ENCODE measurements at places on chromosomes 3 and 15. TPM values are rescaled to one million over a fixed set of nuclear protein-coding genes. Genes with fewer than 3 reads are reported as not detected.

The ACTC1 gene
- not detected for total RNA-seq

DNA sequence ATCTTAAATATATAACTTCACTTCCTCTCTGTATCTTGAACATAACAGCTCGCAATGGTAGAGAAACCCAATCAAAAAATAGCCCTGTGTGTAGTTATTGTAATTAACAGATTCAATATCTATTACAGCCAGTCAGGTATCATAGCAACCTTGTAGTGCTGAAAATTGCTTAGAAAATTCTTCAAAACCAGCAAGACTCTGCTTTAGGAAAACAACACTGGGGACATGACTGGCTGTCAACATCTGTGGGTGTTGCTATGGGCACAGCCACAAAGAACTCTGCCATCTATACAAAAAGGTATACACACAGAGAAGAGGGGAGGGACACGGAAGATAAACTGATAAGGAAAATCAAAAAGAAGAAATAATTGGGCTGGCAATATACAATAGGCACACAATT lies 101.2 kb downstream of the WDR72 start:
- ATAC-seq = no peak

- ATAC-seq = no peak
Observed at GRCh38 chr3:31804251-31805051, 176.6 kb downstream of the OSBPL10 start.

- no peak for ATAC-seq
Observed at GRCh38 chr15:93458597-93458996, 369.6 kb upstream of the RGMA start.

- ATAC-seq = no peak
Observed at GRCh38 chr15:77624868-77625267, 7.8 kb downstream of the LINGO1 start.

The ECE2 gene
- not detected for total RNA-seq

GRCh38 chr15:63772520-63772919 lies 61.2 kb downstream of the HERC1 start:
- ATAC-seq = no peak

Data from activated T-helper 17 cell treated with anti-CD3 and anti-CD28 coated beads, Interleukin-2, amount 50 U/mL, for 72 hours (primary cell).